ENCODE measurements at places on chromosomes 2 and 18.

GRCh38 chr2:60470340-60470739 is 83.1 kb downstream of the BCL11A start:
- DNase-seq: no peak

DNA sequence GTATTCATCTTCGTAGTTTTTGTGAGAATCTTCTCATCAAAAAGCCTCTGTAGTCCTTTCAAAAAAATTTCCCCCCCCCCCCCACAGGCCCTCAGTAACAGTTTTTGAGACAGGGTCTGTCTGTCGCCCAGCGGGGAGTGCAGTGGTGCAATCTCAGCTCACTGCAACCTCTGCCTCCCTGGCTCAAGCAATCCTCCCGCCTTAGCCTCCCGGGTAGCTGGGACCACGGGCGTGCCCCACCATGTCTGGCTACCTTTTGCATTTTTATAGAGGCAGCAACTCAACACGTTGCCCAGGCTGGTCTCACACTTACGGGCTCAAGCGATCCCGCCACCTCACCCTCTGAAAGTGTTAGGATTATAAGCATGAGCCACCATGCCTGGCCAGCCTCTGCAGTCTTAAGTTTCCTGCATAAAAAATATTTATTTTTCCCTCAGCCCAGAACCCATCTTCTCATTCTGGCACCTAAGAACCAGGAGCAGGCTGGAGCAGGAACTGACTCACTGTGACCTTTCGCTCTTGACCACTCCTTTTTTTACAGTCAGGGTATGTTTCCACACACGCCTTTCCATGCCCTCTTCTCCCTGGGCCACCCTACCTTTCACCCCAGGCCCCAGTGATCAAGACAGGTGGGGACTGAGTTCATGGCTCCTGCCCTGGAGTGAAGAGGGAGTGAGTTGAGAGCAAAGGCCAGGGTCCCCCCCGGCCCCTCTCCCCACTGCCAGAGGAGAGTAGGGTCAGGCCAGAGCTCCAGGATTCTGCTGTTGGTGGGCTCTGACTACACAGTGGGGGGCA is 32.5 kb upstream of the NT5DC4 start:
- DNase-seq: no peak

DNA sequence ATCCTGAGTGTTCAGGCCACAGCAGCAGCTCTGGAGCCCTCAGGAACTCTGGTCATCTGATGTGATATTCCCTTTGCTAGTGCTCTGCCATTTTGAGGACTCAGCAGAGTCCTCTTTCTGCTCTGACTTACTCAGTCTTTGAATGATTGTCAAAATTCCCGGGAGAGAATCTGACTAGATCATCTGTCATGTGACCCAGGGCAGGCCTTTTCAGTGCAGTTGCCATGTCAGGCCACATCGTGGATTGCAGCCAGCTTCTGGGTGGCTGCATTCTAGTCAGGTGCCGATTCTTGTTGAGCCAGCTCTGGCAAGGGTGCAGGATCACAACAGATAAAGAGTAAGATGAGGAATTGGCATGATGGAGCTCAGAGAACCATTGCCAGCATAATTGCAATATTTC is 795.6 kb downstream of the CPS1 start:
- no peak for DNase-seq

DNA sequence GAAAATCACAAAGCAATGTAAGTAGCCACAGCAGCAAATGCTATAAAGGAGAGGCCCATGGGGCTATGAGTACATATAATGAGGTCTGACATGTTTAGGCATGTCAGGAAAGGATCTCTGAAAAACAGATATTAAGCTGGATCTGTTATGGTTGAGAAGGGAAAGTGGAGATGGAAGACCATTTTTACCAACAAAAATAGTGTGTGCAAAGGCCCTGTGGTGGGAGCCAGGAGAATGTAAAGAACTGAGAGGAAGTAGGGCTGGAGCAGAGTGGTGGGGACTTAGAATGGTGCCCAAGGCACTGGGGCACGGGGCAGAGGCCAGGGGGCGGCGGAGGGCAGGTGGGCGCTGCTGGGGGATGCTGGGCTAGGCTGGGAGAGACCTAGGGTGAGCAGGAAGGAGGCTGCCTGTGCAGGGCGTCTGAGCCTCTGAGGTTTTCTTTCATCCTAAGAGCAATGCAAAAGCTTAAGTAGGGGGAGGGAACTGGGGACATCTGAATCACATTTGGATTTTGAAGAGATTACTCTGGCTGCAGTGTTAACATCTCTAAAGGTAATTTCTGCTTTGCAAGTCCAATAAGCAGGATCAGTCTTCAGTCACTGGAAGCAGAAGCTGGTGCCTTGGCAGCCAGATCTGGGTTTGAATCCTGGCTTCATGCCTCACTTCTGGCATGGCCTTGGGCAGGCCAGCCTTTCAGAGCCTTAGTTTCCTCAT is 4.9 kb upstream of the AGFG1 start:
- DNase-seq: no peak

DNA sequence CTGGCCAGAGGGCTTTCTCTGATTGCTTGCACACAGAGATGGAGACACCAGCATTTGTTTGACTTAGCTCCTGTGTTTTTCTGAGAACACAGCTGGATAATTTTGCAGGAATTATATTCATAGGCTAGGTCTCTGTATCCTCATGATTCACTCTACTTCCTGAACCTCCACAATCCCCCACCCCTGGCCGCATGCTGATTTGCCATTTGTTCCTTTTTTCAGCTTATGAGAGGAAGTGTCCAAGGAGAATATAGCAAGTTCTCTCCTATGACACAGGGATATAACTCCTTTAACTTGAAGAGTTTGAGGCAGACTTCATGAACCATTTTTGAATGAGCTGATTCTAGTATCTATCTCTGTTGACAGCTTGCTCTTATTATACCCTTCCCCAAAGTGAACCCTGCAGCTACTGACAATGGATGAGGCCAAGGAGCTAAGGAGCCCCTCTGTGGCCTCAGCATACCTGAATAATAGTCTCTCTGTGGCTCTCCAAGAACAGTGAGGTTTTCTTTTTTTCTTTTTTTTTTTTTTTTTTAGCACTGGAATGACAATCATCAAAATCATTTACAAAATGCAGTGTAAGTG is 15.4 kb downstream of the CAVIN2 start:
- DNase-seq: no peak

DNA sequence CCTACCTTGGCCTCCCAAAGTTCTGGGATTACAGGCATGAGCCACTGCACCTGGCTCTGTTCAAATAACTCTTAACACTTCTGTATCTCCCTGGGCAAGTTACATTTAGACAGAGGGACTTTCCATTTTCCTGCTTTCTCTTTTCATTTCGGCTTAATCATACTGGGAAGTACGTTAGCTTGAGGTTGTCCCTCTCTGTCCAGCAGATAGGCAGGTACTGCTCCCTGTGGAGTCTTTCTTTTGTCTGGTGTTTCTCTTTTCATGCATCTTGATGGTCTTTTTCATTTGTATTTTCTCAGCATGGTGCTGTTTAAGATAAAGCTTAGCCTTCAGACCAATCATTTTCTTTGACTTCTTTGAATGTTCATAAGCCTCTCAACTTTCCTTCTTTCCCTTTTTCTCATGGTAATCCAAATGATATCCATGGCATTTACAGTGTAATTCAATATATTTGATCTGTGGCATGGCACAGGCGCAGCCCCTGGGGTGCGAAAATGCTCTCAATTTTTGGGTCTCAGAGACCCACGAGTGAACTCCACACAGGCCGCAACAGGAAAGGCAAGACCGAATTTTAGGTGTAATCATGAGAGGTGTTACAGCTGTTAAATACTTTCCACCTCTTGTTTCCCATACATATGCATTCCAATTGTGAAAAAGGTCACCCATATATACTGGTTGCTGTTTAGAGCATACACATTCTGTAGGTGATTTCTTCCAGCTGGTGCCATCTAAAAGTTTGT is 99.9 kb upstream of the MYO3B start:
- DNase-seq: no peak

DNA sequence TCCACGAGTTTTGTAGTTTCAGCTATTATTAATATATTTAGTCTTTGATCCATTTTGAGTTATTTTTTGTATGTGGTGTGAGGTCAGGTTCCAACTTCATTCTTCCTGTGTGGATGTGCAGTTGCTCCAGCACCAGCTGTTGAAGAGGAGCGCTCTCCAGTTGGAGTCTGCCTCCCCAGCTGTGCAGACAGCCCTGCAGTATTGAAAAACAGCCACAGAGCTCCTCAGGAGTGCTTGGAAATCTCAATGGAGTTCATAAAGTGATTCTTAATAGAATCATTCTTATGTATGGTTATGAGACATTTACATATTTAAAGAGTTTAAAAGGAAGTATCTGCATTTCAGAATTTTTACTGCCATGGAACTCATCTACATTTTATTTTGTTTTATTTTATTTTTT is 17.3 kb downstream of the DGKD start:
- no peak for DNase-seq

DNA sequence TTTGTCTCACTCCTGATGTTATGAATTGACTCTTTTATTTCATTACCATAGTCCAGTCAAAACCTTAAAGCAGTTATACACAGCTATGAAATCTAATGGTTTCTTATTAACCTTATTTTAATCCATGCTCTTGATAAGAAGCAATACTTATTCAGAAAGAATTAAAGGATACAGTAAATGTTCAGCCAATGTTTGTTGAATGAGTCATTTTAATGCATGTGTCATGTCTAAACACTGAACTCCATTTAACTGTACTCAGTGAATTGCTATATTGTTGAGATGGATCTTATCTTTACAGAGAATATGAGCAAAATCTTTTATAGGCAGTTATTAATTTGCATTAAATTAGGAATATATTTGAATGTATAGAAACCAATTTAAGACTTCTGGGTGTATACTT is 135.1 kb upstream of the TFPI start:
- no peak for DNase-seq

GRCh38 chr2:239392072-239392357 is 8.8 kb downstream of the HDAC4 start:
- no peak for DNase-seq
